Forelimb muscle (tissue), 1 donor: ENCODE measurements at places on chromosomes 12 and 14. TPM values are rescaled to one million over a fixed set of nuclear protein-coding genes. Genes with fewer than 3 reads are reported as not detected.

- no peak for DNase-seq
These were observed 396.8 kb downstream of the NUAK1 start for GRCh38 chr12:105741786-105742566.

DNA sequence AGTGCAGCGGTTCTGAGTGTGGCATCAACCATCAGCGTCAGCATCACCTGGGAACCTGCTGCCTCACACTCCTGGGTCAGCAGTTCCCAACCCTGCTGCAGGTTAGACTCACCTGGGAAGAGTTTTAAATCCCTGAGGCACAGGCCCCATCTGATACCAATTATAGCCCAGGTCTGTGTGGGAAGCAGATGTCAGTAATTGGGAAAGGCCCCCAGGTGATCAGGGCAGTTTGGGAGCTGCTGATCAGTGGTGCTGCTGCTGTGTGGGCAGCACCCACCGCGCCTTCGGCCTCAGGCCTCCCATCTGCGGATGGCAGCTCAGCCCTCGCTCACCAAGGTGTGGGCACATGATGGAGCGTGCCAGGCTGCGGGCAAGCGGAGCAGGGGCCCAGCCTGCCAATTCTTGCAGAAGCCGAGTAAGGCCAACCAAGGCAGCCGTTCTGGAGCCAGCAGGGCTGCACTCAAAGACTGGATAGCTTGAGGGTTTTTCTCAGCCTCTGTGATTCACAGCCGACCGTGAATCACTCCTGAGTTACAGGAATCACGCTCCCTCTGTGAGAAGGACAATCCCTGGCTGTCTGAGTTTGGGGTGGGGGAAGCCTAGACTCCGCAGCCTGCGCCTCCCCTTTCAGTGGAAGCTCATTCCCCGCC, 155.6 kb upstream of the SFSWAP start:
- no peak for DNase-seq

Gene SPX
- 29.0 TPM for polyA plus RNA-seq

Gene FAIM2
- polyA plus RNA-seq, result 7.9 TPM
